ENCODE measurements at places on chromosomes 4 and X.

GRCh38 chr4:183871581-183871980, 33.5 kb upstream of the STOX2 start:
- no peak for DNase-seq

GRCh38 chrX:115284877-115285276, 4.6 kb upstream of the LUZP4 start:
- DNase-seq: peak; percentile 16

GRCh38 chr4:79431839-79432238, 23.8 kb upstream of the GK2 start:
- no peak for DNase-seq

DNA sequence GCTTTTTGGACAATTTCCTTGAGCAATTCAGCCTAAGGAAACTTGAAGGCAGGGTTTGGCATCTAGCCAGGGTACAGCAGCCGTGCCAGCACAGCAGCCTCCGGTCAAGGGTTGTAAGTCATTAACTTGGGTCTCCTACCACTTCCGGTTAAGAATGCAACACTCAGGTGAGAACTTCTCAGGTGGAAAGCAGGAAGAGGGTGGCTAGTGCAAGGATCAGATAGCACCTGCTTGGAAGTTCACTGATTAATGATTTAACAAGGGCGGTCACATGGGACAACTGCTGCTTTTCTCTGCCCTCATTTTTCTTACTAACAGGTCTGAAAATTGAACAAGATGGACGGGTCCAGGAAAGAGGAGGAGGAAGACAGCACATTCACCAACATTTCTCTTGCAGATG, 30.1 kb upstream of the SCOC start:
- no peak for DNase-seq

DNA sequence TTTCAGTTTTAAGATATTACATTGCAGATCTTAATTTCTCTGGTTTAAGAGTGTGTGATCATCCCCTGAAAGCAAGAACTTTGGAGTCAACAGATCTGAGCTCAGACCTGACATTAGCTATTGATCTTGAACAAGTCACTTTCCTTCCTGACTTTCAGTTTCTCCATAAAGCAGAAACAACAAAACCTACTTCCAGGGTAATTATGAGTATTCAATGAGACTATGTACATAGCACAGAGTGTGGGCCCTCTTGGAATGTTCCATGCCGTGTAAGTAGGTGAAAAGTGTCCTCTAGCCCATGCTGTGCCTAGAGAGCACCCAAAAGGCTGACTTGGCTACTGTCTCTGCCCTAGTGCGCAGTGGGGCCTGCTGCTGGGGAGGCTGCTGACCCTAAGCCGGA, 188.0 kb upstream of the RPL34 start:
- DNase-seq: no peak

- DNase-seq: peak; percentile 78
These were observed 691 bp upstream of the IGFBP7 start for GRCh38 chr4:57110640-57111511.

DNA sequence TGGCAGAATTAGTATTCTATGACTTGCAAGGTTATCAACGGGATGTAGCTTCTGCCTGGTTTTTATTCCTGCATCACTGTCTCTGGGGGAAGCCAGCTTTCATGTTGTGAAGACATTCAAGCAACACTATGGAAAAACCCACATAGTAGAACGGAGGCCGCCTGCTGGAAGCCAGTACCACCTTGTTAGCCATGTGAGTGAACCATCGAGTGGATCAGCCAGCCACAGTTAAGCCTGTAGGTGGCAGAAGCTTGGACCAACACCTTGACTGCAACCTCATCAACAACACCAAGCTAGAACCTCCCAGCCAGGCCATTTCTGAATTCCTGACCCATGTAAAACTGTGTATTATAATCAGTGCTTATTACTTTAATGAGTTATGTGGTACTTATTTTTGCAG, 538.2 kb downstream of the KCNIP4 start:
- DNase-seq: no peak

- DNase-seq: no peak
These were observed 22.7 kb upstream of the OGT start for GRCh38 chrX:71510161-71510560.

DNA sequence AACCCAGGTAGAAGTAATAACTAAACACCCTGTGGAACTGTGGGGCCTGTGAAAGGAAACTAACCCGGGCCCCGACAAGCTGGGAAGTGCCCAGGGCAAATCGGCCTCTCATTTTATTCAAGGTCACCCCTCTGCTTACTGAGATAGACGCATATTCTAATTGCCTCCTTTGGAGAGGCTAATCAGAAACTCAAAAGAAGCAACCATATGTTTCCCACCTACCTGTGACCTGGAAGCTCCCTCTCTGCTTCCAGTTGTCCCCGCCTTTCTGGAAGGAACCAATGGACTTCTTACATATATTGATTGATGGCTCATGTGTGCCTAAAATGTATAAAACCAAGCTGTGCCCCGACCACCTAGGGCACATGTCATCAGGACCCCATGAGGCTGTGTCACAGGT, 23.1 kb upstream of the DHRSX start:
- DNase-seq: no peak

DNA sequence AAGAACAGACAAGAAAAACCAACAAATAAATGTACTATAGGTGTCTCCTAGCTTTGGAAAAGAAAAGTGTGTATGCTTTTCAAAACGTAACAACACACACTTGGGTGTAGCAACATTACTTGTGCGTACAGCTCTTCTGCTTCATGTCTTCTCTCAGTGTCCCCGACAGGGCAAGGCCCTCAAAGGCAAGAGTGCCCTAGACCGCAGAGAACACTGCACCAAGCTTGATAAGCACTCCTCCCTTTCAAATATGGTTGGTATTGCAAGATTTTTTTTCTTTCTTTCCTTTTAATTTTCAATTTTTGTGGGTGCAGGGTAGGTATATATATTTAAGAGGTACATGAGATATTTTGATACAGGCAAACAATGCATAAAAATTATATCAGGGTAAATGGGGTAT, 106.8 kb downstream of the EIF4E start:
- no peak for DNase-seq

DNA sequence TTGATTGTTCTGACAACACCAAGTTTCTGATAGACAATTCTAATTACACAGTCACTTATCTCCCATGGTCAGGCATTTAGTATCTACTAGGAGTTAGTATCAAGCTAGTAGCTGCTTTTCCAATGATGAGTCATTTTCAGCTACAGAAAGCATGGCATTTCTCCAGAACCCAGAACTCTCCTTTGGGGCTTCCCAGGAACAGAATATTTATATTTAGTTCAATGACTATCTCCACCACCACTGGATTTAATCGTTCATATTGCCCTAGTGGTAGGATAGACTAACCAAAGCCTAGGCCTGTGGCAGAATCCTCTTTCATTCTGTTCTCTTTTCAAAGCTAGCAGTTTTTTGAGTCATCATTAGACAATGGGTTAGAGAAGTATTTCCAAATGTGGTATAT, 569.4 kb downstream of the GABRG1 start:
- peak; percentile 9 for DNase-seq

DNA sequence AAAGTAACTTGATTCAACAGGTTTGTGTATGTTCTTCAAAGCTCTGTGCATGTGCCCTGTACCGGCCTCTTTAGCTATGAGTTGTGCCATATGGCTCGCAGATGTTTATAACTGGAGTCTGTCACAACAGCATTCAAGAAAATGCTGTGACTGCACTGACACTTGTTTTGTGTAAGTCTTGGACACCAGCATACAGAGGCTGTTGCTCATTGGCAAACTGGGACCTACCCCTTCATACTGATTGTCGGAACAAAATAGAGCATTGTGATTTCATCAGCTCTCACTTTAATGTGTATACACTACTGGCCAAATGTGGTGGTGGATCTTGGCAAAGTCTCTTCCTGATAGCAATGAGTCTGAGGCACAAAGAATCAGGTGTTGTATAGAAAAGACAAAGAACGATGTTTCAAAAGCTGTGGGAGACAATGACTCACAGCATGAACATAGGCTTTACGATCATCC, 133.9 kb downstream of the EGF start:
- DNase-seq: peak; percentile 67

DNA sequence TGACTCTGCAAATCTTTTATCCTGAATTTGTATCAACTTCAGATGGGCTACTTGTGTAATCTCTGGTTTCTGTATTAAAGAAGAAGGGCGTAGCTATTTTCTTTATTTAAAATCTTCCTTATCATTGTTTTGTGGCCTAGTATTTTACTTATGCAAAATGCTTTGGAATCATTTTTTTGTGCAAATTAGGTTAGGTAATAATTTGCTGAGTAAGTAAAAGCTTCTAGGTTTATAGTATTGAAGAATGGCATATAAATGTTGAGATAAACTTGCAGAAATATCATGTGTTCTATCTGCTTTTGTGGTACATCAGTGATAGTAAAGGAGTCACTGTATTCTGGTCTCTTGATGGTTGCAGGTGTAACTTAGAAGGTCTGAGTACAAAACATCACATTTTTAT, 197.2 kb upstream of the IL15 start:
- DNase-seq: no peak

DNA sequence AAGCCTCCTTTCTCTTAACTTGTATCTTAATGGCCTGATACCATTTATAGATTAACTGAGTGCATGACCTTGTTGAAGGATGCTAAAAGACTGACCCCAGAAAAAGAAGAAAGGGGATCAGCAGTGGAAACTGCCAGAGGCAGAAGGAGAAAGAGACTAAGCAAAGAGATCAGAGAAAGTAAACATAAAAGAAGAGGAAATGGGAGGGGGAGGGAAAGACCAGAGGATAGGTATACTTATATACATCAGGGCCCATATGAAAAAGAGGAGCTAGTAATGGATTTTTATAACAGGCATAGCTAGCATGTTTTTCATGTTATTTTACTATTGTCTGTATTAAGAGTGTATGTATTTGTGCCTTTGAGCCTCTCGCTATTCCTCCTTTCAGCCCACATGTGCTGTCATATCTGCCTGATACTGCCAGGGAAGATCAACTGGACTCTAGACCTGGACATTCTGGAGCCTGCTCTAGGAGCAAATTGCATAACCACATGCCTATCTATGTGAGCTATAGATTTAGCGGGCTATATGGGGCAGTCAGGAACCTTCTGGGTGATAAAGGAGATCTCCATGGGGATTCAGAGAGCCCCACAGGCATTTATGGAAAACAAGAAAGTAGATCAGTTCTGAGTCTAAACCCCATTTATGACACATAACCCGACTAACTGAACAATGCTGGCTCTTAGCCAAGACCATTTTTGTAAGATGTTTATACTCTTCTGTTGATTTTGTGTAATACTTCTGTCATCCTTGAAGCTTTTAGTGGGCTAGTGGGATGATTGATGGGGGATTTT, 13.4 kb upstream of the SNX12 start:
- no peak for DNase-seq

DNA sequence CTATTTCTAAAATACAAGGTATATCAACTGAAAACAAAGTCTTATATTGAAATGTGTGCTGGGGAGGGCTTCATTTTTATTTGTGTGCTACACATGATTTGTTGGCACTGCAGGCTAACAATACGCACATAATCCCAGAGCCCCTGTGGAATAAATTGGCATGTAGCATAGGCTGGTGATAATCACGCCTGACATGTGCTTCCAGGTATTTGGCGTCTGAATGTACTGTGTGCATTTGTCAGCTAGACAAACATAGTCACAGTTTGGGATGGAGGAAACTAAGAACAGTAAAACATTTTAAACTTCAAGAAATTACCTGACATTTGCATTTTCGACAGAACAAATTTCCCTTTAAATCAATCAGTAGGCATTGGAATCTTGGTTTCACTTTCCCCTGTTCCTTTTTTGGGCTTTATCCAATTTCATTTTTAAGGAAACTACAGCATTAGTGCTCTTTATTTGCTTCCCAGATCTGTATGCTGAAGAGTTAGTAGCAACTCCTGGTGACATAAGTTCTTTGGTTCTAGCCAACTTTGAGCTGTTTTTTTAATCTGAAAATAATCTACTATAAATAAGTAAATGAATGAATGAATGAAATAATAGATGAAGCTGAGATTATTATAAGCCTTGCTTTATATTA, 472.3 kb downstream of the PDHA2 start:
- no peak for DNase-seq

GRCh38 chrX:77793946-77794345, 7.9 kb upstream of the ATRX start:
- no peak for DNase-seq

DNA sequence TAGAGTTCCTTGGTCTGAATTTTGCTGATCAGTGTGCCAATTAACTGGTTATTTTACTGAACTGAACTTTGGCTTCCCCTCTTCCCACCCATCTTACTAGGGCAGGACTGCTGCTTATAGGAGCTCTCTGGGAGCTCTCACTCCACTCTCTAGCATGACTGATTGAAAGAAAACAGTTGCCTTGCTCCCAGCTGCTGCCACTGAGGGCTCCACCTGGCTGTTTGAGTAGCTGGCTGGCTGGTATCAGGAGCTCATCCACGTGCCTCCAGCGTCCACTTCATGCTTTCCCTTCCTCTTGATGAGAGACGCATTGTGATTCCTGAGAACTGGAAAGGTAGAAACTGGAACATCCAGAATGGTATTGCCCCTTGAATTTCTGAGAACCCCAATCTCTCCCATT, 73.0 kb upstream of the KLHL13 start:
- DNase-seq: no peak

DNA sequence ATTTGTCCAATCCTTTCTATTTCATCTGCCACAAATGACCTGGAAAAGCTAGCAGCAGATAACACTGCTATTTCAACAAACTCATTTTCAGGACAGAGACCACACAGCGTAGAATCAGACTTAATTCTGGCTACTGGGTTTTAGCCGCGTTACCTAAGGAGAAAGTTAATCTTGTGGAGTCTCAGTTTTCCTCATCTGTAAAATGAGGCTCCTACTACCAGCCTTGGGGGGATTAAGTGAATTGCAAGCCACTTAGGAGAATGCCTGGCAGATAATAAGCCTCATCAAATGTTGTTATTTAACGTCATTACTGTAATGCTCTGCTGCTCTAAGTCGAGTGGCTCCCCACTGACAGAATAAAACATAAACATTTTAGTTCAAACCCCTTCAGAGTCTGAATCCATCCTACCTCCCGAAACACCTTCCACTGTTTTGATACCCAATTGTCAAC, 1.4 kb downstream of the CCNI start:
- no peak for DNase-seq

- DNase-seq: peak; percentile 87
These were observed 93.6 kb upstream of the MYOZ2 start for GRCh38 chr4:119041951-119042560.

GRCh38 chr4:184861047-184861446, 35.3 kb upstream of the ACSL1 start:
- DNase-seq: no peak

- DNase-seq: no peak
These were observed 4.5 kb downstream of the SMIM9 start for GRCh38 chrX:154829926-154830442.

DNA sequence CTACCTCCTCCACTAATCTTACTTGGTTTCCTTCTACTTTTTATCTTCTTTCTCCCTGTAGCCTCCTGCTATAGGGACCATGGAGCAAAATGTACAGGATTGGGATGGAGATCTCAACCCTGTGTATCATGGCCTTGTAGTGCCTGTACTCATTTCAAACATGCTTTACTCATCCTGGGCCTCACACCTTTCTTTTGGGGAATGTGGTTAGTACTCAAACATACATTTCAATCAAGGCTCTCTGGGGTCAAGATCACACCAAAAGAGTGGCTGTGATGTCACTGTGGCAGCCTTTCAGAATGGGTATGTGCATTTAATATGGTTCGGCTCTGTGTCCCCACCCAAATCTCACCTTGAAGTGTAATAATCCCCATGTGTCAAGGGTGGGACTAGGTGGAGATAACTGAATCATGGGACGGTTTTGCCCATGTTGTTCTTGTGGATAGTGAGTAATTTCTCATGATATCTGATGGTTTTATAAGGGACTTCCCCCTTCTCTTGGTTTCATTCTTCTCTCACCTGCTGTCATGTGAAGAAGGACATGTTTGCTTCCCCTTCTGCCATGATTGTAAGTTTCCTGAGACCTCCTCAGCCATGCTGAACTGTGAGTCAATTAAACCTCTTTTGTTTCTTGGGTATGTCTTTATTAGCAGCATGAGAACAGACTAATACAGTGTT, 205.1 kb downstream of the RASL11B start:
- no peak for DNase-seq

Measured in Ammon's horn (tissue), 1 donor.